Activated naive CD8-positive, alpha-beta T cell treated with anti-CD3 and anti-CD28 coated beads for 36 hours (primary cell): ENCODE measurements at places on chromosomes 3 and 15. TPM values are rescaled to one million over a fixed set of nuclear protein-coding genes. Genes with fewer than 3 reads are reported as not detected.
A peak's percentile ranks its signal among the peaks of the same experiment; 100 is the strongest.

Gene GOLGA8S
- total RNA-seq, result 0.18 TPM

Gene GCNT3
- total RNA-seq, result not detected

Gene IL17RC
- total RNA-seq, result 0.60 TPM

Gene CGGBP1
- 69.8 TPM for total RNA-seq

Gene ABI3BP
- 0.14 TPM for total RNA-seq

GRCh38 chr3:159877924-159878323 lies 110.7 kb upstream of the IL12A start:
- no peak overlapping the region for H3K27ac ChIP-seq
- H3K4me1 ChIP-seq, result no peaks in the 10 kb centered on the region
- H3K27me3 ChIP-seq, result peaks cover 8% of the 10 kb centered on the region

GRCh38 chr3:42844412-42844713 lies 31.3 kb downstream of the CYP8B1 start:
- peaks cover 22% of the 10 kb centered on the region for H3K4me1 ChIP-seq
- peaks cover 3% of the 10 kb centered on the region for H3K36me3 ChIP-seq
- H3K4me3 ChIP-seq, result no peak overlapping the region
- no peaks in the 10 kb centered on the region for H3K27me3 ChIP-seq
- H3K27ac ChIP-seq, result no peak overlapping the region

GRCh38 chr3:30628205-30628900 lies 22.0 kb downstream of the TGFBR2 start:
- H3K27me3 ChIP-seq, result no peaks in the 10 kb centered on the region
- H3K4me1 ChIP-seq, result peaks cover 87% of the 10 kb centered on the region
- DNase-seq, result no peak
- peak overlapping the region; percentile 94 for H3K27ac ChIP-seq
- H3K4me3 ChIP-seq, result peak overlapping the region; percentile 64

DNA sequence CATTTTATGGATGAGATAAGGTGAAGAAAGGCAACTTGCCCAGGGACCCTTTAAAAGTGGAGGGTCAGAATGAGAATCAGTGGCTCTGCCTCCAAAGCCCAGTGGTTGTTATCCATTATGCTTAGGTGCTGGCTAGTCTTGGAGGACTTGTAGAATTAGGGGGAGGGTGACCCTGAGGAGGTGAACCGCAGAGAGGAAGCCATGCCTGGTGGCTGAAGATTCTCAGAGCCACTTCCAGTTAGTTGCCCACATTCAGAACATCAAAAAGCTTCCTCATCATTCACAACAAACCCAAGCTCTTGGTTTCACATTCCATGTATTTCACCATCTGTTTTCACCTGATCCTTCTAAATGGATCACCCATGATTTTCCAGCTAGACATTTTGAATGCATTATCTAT lies 11.2 kb downstream of the EBLN2 start:
- DNase-seq, result no peak
- H3K36me3 ChIP-seq, result no peaks in the 10 kb centered on the region
- peaks cover 30% of the 10 kb centered on the region for H3K4me1 ChIP-seq
- H3K4me3 ChIP-seq, result no peak overlapping the region
- no peaks in the 10 kb centered on the region for H3K27me3 ChIP-seq

DNA sequence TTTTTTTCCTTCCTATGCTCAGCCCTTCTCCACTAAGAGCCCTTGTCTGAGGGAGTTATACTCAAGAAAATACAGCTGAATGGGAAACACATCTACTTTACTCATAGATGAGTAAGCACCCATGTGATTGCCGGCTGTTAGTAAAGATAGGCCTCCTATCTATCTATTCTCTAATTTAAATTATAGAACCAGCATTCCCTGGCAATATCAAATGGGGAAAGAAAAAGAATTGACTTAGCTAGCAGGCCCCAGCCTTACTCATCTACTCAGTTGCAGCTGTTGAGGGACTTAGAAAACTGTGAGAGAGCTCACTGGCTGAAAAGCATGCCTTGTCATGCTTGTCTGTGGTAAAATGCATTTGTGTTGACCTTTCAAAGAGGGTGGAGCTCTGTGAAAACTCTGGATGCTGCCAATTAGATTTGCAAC lies 116.9 kb upstream of the LRRFIP2 start:
- no peak for DNase-seq
- H3K4me3 ChIP-seq, result no peak overlapping the region
- H3K27ac ChIP-seq, result no peak overlapping the region
- H3K36me3 ChIP-seq, result peaks cover 21% of the 10 kb centered on the region

- H3K27me3 ChIP-seq, result no peaks in the 10 kb centered on the region
- DNase-seq, result no peak
- no peak overlapping the region for H3K27ac ChIP-seq
- no peak overlapping the region for H3K4me3 ChIP-seq
- no peaks in the 10 kb centered on the region for H3K36me3 ChIP-seq
These were observed 295.2 kb downstream of the VGLL3 start for GRCh38 chr3:86695752-86696151.

DNA sequence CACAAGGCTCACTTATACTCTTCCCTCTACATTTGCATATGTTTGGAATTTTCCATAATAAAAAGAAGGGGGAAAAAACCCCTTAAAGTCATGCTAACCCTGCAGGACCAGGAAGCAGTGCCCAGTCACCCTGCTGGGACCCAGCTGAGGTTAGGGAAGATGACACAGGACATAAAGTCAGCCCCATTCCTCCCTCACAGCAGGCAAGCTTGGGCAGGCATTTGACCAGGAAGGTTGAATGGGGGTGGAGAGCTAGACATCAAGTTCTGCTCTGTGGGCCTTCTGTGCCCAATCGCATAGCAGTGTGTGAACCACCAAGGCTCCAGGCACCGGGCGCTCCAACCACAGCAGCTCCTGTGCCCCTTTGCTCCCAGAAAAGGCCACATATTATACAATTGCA lies 7.1 kb upstream of the HDAC11 start:
- no peak overlapping the region for H3K4me3 ChIP-seq
- no peak for DNase-seq
- H3K4me1 ChIP-seq, result no peaks in the 10 kb centered on the region
- H3K36me3 ChIP-seq, result no peaks in the 10 kb centered on the region
- no peaks in the 10 kb centered on the region for H3K27me3 ChIP-seq
- H3K27ac ChIP-seq, result no peak overlapping the region

GRCh38 chr3:196096382-196096953 lies 14.6 kb upstream of the TFRC start:
- H3K27ac ChIP-seq, result no peak overlapping the region
- H3K4me3 ChIP-seq, result no peak overlapping the region
- DNase-seq, result no peak
- no peaks in the 10 kb centered on the region for H3K27me3 ChIP-seq

- no peak overlapping the region for H3K27ac ChIP-seq
- no peaks in the 10 kb centered on the region for H3K36me3 ChIP-seq
- peaks cover 10% of the 10 kb centered on the region for H3K27me3 ChIP-seq
- H3K4me3 ChIP-seq, result no peak overlapping the region
These were observed 16.1 kb upstream of the PLOD2 start for GRCh38 chr3:146177072-146177471.

DNA sequence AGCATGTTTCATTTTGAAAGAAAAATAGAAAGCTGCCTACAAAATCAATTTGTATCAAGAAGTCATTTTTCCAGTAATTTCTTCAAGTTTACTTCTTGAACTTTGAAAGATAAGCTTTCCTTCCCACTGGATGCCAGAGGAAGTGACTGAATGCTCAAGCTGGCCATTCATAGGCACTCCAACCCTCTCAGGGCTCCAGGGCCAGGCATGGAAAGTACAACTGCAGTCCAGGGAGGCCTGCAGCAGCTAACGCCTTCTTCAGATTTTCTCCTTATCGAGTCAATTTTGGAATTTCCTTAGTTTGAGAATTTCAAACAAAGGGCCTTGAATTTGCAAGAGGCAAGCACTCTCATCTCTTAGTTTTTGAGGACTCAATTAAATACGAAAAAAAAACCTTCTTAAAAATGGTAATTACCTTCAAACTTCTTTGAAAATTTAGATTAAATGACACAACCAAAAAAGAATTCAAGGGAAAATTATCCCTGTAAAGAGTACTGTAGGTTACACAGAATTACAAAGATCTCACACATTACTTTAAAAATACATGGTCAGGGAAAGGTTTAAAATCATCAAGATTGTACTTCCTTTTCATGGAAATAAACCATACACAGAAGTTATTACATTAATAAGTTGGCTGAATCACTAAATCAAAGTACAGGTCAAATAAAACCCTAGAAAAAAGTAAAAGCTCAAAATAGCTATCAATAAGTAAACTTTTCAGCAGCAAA lies 2.5 kb downstream of the UBP1 start:
- H3K4me1 ChIP-seq, result peaks cover 49% of the 10 kb centered on the region
- H3K36me3 ChIP-seq, result peaks cover 22% of the 10 kb centered on the region
- no peaks in the 10 kb centered on the region for H3K27me3 ChIP-seq
- DNase-seq, result no peak
- peak overlapping the region; percentile 91 for H3K4me3 ChIP-seq
- H3K27ac ChIP-seq, result peak overlapping the region; percentile 89

- H3K36me3 ChIP-seq, result no peaks in the 10 kb centered on the region
- H3K27ac ChIP-seq, result no peak within 1 kb of the TSS
- H3K4me3 ChIP-seq, result no peak within 1 kb of the TSS
- H3K27me3 ChIP-seq, result peaks cover 68% of the 10 kb centered on the region
- peaks cover 2% of the 10 kb centered on the region for H3K4me1 ChIP-seq
These were observed at the start of gene SEMA6D for GRCh38 chr15:47717036-47717612. TSS of gene SEMA6D (plus strand) at chr15:47717505. CDS start at chr15:47759799, 42,294 bp downstream.

GRCh38 chr3:186160691-186161243 lies 51.9 kb upstream of the ETV5 start:
- peaks cover 20% of the 10 kb centered on the region for H3K27me3 ChIP-seq
- H3K27ac ChIP-seq, result no peak overlapping the region
- no peak overlapping the region for H3K4me3 ChIP-seq

- peaks cover 4% of the 10 kb centered on the region for H3K4me1 ChIP-seq
- H3K36me3 ChIP-seq, result no peaks in the 10 kb centered on the region
- DNase-seq, result no peak
- peaks cover 33% of the 10 kb centered on the region for H3K27me3 ChIP-seq
These were observed 37.4 kb upstream of the CCDC174 start for GRCh38 chr3:14614189-14614588.

GRCh38 chr15:68626283-68626682 lies 47.5 kb downstream of the CORO2B start:
- H3K36me3 ChIP-seq, result no peaks in the 10 kb centered on the region
- H3K27me3 ChIP-seq, result peaks cover 14% of the 10 kb centered on the region
- no peak for DNase-seq
- no peak overlapping the region for H3K4me3 ChIP-seq
- no peak overlapping the region for H3K27ac ChIP-seq

DNA sequence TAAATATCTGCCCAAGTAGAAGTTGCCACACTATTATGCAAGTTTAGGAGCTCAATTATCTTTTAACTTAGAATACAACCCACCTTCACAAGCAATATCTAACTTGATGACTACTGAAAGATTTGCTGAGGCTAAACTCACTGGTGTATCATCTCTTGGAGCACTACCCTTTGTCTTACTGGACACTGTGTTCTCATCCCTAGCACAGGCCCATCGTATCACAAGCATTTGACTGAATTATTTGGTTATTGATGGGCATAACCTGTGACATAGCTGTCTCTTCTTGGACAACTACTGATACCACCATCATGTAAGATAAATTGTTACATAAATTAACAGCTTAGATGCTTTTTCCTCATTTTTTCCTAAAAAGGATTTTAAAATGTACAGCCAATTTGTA lies 216.2 kb upstream of the THBS1 start:
- peaks cover 3% of the 10 kb centered on the region for H3K4me1 ChIP-seq
- no peak overlapping the region for H3K27ac ChIP-seq
- no peaks in the 10 kb centered on the region for H3K36me3 ChIP-seq
- H3K27me3 ChIP-seq, result peaks cover 10% of the 10 kb centered on the region

GRCh38 chr3:94673876-94674275 lies 611.0 kb downstream of the NSUN3 start:
- H3K27me3 ChIP-seq, result no peaks in the 10 kb centered on the region
- no peaks in the 10 kb centered on the region for H3K36me3 ChIP-seq
- H3K27ac ChIP-seq, result no peak overlapping the region
- H3K4me3 ChIP-seq, result no peak overlapping the region
- no peak for DNase-seq
- H3K4me1 ChIP-seq, result no peaks in the 10 kb centered on the region

DNA sequence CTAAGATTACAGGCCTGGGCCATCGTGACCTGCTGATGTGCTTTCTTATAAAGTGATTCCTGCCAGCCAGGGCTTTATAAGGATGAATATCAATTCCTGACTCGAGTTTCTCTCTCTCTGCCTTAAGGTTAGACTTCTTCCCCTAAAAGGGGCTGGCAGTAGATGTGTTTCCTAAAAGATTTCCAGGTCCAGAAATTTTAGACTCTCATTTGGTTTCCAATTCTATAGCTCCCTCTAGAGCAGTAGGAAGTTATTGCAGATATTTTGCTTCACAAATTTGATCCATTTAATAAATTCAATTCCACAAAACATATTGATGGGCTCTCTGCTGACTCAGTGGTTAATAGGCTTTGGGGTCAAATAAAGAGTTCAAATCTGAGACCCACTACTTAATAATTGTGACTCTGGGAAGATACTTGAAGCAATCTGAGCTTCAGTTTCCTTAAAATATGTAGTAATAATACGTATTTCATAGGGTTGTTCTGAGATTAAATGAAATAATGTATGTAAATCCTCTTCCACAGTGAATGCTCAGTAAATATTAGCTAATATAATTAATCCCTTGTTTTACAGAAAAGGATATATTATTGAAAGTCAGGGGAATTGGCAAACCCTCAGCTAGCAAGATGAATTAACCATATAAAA lies 2.1 kb downstream of the TRIM69 start:
- H3K36me3 ChIP-seq, result peaks cover 19% of the 10 kb centered on the region
- no peaks in the 10 kb centered on the region for H3K27me3 ChIP-seq
- DNase-seq, result no peak
- peak overlapping the region; percentile 78 for H3K27ac ChIP-seq
- H3K4me1 ChIP-seq, result peaks cover 45% of the 10 kb centered on the region
- peak overlapping the region; percentile 78 for H3K4me3 ChIP-seq

GRCh38 chr15:48559285-48559684 lies 86.2 kb downstream of the FBN1 start:
- no peaks in the 10 kb centered on the region for H3K27me3 ChIP-seq
- H3K4me1 ChIP-seq, result no peaks in the 10 kb centered on the region
- no peak overlapping the region for H3K27ac ChIP-seq

DNA sequence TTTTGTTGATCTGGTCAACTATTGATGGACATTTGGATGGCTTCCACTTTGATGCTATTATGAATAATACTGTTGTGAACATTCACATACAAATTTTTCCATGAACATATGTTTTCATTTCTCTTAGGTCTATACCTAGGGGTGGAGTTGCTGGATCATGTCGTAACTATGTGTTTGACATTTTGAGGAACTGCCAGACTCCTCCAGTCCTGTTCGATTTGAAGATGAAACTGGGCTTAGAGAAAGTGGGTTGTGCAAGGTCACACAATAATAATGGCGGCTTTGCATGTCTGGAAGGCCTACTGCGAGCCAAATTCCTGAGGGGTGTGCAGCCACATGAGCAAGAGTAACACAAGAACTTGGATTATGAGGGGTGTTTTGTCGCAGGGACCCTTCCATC lies 2.6 kb downstream of the TSEN2 start:
- no peak overlapping the region for H3K4me3 ChIP-seq
- peaks cover 18% of the 10 kb centered on the region for H3K36me3 ChIP-seq
- no peak for DNase-seq
- H3K27me3 ChIP-seq, result no peaks in the 10 kb centered on the region
- no peak overlapping the region for H3K27ac ChIP-seq
- H3K4me1 ChIP-seq, result peaks cover 39% of the 10 kb centered on the region

- no peak overlapping the region for H3K27ac ChIP-seq
- DNase-seq, result no peak
- peaks cover 3% of the 10 kb centered on the region for H3K36me3 ChIP-seq
- H3K4me3 ChIP-seq, result no peak overlapping the region
These were observed 418.6 kb upstream of the KCNMB2 start for GRCh38 chr3:178117641-178118040.
